Nephron progenitor cell (in vitro differentiated cells): ENCODE measurements at places on chromosomes 5 and 9.

- DNase-seq = no peak
- H3K27ac ChIP-seq = no peak overlapping the region
- H3K4me3 ChIP-seq = no peak overlapping the region
- peaks cover 8% of the 10 kb centered on the region for H3K27me3 ChIP-seq
- H3K4me1 ChIP-seq = peaks cover 8% of the 10 kb centered on the region
Measured at GRCh38 chr9:90044710-90045151, 439.9 kb downstream of the GADD45G start.

GRCh38 chr5:178117923-178118701 lies 4.8 kb downstream of the N4BP3 start:
- peaks cover 42% of the 10 kb centered on the region for H3K4me1 ChIP-seq
- no peak for DNase-seq
- no peak overlapping the region for H3K4me3 ChIP-seq
- no peak overlapping the region for H3K27ac ChIP-seq
- H3K36me3 ChIP-seq = no peaks in the 10 kb centered on the region
- H3K27me3 ChIP-seq = peaks cover 28% of the 10 kb centered on the region

DNA sequence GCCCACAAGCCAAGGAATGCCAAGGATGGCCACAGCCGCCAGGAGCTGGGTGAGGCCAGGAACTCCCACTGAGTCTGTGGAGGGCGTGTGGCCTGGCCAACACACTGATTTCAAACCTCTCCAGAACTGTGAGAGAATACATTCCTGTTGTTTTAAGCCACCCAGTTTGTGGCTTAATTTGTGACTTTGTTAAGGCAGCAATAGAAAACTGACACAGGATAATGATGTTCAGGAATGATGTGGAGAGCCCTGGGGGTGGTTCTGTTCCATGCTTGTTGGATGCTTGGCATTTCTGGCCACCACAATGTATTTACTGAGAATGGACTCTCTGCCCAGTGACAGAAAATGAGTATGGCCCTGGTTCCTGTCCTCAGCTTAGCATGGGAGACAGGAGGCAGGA lies 82.8 kb downstream of the DAP start:
- H3K27me3 ChIP-seq = peaks cover 5% of the 10 kb centered on the region
- DNase-seq = no peak
- H3K27ac ChIP-seq = no peak overlapping the region
- no peak overlapping the region for H3K4me3 ChIP-seq
- peaks cover 52% of the 10 kb centered on the region for H3K36me3 ChIP-seq
- peaks cover 9% of the 10 kb centered on the region for H3K4me1 ChIP-seq

DNA sequence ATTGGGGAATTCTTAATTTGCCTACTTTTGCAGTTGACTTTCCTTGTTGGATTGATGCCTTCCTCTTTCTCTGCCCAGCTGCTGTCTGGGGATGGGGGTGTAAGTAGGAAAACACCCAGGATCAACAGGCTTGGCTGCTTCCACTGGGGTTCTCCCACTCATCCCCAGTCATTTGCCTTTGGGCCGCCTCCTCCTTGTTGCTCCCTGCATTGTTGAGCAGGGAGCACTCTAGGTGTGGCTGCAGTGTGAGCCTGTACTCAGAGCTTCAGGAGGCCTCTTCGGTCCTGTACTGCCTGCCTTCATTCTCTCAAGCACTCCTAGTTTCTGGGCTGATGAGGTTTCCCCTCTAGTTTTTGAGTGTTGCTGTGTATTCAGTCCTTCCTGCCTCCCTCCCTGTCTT lies 12.1 kb downstream of the RHOBTB3 start:
- H3K27ac ChIP-seq = no peak overlapping the region
- H3K4me3 ChIP-seq = no peak overlapping the region
- H3K27me3 ChIP-seq = no peaks in the 10 kb centered on the region
- DNase-seq = no peak

GRCh38 chr5:111762895-111763294 lies 5.9 kb upstream of the NREP start:
- H3K36me3 ChIP-seq = peaks cover 5% of the 10 kb centered on the region
- peak overlapping the region; percentile 49 for H3K27ac ChIP-seq
- H3K4me1 ChIP-seq = peaks cover 52% of the 10 kb centered on the region
- no peaks in the 10 kb centered on the region for H3K27me3 ChIP-seq

GRCh38 chr5:175335691-175336090 lies 108.3 kb downstream of the DRD1 start:
- H3K4me1 ChIP-seq = peaks cover 5% of the 10 kb centered on the region
- H3K4me3 ChIP-seq = no peak overlapping the region
- no peak overlapping the region for H3K27ac ChIP-seq

- H3K27ac ChIP-seq = no peak overlapping the region
- H3K36me3 ChIP-seq = no peaks in the 10 kb centered on the region
- peaks cover 8% of the 10 kb centered on the region for H3K4me1 ChIP-seq
- H3K4me3 ChIP-seq = no peak overlapping the region
Measured at GRCh38 chr9:341634-342421, 127.2 kb downstream of the DOCK8 start.
